Left forelimb (tissue), 1 donor: ENCODE measurements at places on chromosomes 1 and 21.
A peak's percentile ranks its signal among the peaks of the same experiment; 100 is the strongest.

- DNase-seq: peak; percentile 78
Measured at GRCh38 chr1:10973552-10973951, 38.9 kb upstream of the TARDBP start.

- no peak for DNase-seq
Measured at GRCh38 chr1:43472087-43472462, 18.3 kb upstream of the HYI start.

- DNase-seq: no peak
Measured at GRCh38 chr1:220149742-220150141, 55.8 kb downstream of the IARS2 start.

DNA sequence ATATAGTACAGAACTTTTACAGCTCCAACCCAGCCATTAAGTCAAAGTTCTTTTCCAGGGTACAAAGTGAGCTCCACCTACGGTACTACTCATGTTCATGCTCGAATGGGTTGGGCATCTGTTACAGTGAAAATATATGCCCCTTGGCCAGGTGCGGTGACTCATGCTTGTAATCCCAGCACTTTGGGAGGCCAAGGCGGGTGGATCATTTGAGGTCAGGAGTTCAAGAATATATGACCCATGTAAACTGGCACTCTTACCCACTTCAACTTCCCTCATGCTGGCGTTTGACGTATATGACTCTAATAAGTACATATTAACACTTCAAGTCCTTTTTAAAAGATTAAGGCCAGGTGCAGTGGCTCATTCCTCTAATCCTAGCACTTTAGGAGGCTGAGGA is 71.3 kb upstream of the PKN2 start:
- DNase-seq: no peak

- no peak for DNase-seq
Measured at GRCh38 chr1:33420870-33421775, 9.8 kb downstream of the PHC2 start.

- DNase-seq: peak; percentile 49
Measured at GRCh38 chr21:45869121-45870007, 112.2 kb upstream of the COL6A1 start.

DNA sequence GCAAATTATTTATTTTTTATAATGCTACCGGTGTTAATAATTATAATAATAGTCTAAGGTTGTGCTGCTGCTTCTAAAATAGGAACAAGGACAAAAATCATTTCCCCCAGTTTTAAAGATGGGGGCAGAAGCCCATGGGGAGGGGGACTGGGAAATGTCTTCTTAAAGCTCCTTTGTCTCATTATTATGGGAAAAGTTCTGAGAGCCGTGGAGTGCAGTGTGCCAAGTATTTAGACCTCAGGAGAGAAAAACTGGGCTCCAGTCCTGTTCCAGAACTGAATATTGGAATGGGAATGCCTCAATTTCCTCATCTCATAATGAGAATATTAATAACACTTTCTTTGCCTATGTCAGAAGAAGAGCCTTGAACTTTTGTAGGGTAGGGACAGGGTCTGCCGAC is 40.9 kb upstream of the ATF3 start:
- no peak for DNase-seq

DNA sequence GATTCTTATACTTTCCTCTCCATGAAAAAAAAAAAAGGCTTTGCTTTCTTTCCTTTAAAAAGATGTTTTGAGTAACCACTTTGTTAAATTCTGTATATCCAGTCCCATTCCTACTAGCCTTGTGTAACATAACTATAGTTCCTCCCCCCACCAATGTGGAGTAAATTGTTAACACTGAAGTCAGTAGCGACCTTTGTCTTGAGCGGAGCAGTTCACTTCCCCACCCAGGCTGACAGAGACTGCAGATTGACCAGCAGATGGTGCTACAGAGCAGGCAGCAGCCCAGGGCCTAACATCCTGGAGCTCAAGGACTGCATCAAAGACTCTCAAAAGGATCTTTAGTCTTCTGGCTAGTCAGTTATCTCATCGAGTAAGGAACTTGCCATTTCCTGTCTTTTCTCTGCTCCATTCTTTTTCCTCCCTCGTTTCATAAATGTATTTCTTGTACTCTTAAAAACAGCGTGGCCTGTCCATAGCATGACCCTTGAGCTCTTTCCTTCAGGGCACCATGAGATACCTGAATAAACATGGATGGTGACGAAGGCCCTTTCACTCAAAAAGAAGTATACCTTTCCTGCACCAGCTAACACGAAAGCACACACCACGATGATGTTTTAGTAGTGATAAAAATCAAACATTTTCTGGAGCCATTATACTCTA is 503.5 kb upstream of the PKN2 start:
- peak; percentile 75 for DNase-seq

DNA sequence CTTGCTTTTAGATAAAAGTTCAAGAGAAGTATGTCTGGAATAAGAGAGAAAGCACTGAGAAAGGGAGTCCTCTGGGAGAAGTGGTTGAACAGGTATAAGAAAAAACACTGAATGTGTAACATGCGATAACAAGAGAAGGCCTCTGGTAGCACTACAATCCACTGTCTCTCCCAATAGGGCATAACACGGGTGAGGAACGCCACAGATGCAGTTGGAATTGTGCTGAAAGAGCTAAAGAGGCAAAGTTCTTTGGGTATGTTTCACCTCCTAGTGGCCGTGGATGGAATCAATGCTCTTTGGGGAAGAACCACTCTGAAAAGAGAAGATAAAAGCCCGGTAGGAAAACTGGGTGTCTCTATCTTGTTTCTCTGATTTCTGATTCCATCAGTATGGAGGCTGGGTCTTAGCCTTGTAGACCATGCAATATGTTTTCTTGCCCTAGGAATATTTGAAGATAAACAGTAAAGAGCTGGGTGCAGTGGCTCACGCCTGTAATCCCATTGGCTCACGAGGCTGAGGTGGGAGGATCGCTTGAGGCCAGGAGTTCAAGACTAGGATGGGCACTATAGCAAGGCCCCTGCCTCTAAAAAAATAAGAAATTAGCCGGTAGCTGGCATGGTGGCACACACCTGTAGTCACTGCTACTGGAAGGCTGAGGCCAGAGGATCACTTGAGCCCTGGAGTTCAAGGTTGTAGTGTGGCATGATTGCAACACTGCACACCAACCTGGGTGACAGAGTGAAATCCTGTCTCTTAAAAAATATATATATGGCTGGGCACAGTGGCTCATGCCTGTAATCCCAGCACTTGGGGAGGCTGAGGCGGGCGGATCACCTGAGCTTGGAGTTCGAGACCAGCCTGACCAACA is 40.4 kb downstream of the DAP3 start:
- DNase-seq: no peak

GRCh38 chr1:168437821-168438220 is 106.0 kb downstream of the XCL2 start:
- DNase-seq: no peak

GRCh38 chr1:160375788-160376524 is 9.1 kb downstream of the NHLH1 start:
- no peak for DNase-seq

- DNase-seq: no peak
Measured at GRCh38 chr1:194477908-194478307, 1291.5 kb upstream of the B3GALT2 start.

- no peak for DNase-seq
Measured at GRCh38 chr1:81664341-81664740, 136.4 kb upstream of the ADGRL2 start.

DNA sequence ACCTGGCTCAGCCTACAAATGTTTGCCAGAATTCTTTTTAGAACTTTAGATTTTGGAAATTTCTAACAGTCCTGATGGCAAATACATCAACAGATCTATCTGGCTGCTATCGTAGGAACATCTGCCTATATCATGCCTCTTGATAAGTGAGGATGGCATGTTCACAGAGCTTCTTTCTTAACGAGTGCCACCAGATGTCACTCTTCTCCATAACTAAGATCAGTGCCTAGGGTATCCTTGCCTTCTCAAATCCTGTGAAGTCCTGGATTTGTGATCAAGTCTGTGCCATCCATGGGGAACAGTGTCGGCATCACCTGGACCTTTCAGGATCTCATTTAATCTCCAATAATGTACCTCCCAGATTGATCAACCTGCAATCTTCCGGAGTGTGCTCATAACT is 36.5 kb upstream of the CD5L start:
- no peak for DNase-seq
